ENCODE measurements at places on chromosomes 13 and 19.

- DNase-seq = no peak
These were observed 539 bp downstream of the DAPK3 start for GRCh38 chr19:3970313-3970807.

DNA sequence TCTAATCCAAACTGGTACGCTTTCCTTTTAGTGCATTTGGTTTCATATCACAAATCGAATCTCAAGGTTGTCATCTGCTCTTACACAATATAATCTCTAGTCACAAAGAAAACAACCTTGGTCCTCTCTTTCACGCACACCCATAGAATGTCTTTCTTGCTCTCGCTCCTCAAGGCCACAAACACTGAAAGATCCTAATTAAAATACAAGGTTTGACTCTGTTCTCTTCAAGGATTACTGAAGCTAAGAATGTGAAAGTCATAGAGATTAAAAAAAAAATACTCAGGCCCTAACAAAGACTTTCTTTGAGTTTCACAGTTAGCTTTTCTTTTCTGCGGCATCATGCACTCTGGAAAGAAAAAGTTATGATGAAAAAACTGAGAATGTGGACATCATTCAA lies 891.5 kb downstream of the EFNB2 start:
- DNase-seq = no peak

DNA sequence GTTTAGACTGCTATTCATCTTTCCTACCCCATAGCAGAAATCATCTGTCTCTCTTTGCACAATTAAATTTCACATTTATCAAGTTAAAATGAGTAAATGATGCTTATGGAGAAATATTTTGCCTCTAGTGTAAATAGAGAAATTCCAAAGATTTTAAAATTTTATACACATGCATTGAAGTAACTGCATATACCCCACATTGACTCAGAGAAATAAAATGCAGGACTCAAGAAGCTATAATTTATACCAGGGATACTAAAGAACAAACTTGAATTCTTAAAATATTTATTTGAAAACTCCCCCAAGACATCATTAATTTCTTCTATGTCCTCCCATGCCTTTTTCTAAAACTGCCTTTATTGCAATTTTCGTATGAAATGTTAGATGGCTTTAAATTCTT lies 165.8 kb downstream of the DIAPH3 start:
- no peak for DNase-seq

DNA sequence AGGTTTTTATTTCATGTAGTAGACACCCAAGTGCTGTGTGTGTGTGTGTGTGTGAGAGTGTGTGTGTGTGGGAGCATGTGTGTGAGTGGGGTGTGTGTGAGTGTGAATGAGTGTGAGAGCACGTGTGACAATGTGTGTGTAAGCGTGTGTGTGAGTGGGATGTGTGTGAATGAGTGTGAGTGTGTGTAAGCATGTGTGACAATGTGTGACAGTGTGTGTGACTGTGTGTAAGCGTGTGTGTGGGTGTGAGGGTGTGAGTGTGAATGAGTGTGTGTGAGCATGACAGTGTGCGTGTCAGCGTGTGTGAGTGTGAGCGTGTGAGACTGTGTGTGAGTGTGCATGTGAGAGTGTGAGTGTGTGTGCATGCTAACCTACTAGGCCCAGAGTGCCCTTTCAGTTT lies 15.3 kb downstream of the NOVA2 start:
- no peak for DNase-seq

DNA sequence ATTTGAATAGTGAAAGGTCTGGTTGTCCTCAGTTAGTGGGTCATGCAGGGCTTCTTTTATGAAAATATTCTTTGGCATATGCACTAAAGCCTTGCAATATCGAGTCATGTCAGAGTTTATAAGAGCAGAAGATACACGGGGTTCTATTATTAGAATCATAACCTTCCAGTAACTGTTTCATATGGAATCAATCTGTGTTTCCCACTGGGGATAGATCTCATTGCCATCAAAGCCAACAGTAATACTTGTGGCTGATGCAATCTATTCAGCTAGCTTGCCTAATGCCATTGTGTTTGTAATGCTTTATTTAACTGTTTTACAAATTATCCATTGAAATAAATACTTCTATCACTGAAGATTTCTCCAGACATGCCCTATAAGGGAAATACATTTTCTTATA lies 746.9 kb upstream of the PCDH9 start:
- no peak for DNase-seq

DNA sequence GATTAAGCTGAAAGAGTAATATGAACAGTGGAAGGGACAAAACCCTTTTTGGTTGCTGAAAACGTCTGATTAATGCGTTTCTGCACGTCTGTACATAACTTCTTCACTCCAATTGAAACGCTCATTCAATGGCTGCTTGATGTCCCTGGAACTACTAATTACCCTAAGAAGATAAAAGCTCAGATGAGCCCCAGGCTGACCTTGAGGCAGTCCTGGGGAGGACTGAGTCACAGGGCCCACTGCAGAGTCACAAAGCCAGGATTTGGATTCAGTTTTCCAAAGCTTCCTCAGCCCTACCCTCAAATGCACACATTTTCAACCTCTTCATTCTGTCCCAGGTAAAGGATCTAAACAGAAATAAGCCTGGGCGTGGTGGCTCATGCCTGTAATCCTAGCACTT lies 75.0 kb upstream of the FLT1 start:
- DNase-seq = no peak

GRCh38 chr19:8352134-8352827 lies 9.2 kb upstream of the KANK3 start:
- DNase-seq = no peak

GRCh38 chr13:46339035-46339666 lies 47.9 kb downstream of the RUBCNL start:
- DNase-seq = no peak

DNA sequence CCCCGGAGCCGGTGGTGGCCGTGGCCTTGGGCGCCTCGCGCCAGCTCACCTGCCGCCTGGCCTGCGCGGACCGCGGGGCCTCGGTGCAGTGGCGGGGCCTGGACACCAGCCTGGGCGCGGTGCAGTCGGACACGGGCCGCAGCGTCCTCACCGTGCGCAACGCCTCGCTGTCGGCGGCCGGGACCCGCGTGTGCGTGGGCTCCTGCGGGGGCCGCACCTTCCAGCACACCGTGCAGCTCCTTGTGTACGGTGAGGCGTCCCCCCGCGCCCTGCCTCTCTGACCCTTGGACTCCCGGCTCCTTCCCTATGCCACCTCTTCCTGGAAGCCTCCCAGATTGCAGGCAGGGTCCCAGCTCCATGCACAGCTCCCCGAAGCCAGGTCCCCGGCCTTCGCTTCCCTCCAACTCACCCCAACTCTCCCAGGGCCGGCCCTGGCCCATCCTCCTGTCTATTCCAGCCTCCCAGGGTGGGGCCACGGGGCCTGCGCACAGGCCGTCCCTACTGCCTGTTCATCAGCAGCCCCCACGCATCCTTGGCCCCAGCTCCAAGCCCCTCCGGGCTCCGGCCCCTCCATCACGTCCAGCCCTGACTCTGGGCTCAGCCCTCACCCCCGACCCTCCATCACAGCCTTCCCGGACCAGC lies 1.7 kb downstream of the MADCAM1 start:
- DNase-seq = no peak

GRCh38 chr19:33366127-33366526 lies 7.4 kb upstream of the CEBPG start:
- DNase-seq = no peak
